ENCODE measurements at places on chromosomes 6 and 20.

DNA sequence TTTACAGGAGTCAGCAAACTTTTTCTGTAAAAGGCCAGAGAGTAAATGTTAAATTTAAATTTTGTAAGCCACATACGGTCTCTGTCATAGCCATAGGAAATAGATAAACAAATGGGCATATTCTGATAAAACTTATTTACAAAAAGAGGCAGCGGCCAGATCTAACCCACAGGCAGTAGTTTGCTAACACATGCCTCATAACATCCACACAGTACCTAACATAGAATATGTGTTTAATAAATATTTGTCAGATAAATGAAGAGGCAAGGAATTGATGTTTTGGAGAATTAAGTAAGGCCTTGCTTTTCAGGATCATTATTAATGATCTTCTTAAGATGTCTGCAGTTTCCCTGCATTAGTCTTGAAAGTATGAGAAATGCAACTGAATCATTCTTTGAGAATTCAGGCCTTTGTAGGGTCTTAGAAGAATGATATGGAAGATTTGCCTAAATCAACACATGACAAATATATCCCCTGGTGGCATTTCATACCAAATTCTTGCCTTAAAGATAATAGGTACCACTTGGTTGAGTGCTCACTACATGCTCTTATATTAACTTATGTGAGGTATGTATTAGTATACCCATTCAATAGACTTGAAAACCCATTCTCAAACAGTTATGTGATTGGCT lies 39.3 kb upstream of the TRAM2 start:
- no peak for DNase-seq

DNA sequence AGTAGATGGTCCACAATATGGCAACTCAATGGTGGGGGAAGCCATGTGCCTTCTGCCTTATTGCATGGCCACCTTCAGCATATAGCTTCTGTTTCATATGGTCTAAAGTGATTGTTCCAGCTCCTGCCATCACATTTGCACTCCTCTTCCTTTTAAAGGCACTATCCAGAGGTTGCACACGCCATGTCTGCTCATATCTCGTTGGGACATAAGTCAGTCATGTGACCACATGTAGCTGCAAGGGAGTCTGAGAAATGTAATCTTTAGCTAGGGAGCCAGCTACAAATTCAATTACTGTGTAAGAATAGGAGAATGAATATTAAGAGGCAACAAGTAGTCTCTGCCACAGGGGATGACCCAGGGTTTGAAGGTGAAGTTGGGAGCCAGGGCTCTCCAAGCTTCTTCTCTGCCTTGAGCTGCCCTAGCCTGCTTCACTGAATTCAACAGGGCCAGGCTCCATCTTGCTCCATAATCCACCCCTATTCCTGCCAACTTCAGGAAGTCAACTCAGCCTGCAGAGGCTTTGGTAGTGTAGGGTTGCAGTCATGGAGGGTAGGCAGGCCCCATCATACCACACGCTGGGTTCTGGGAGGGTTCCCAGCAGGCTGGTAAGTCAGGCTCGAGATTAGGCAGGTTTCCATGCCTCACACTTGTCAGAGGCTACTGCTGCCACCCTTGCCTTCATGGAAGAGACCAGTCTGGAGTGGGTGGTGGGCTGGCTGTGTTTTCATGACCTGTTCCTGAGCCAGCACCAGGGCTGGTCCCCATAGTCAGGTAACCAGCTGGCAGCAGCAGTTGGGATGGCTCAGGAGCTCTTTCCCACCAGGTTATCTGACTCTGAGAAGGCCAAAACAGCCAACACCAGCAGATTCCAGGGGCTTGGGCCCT lies 56.7 kb upstream of the SAYSD1 start:
- no peak for DNase-seq

DNA sequence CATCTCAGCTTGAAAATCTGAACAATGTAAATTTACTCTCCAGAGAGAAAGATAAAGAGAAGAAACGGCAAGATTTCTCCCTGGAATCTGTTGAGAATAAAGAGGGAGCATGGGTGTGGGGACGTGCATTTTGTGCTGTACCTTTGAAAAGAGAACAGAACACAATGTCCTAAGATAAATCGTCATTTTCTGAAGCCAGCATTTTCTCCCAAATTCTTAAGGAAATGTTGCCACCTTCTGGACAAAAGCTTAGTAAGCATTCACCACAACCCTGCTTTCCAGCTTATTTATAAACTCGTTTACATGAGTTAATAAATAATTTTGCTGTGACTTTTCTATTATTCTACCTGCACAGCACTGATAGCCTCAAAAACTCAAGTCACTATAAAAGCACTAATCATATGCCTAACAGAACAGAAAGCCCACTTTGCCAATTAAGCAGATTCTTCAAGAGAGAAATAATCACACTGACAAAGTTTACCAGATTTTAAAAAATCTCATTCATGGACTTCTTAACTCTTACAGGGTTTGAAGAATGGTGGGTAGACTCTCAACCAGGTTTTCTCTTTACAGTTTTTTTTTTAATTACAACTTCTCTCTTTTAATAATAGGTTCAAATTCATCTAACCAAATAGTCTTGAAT lies 155.8 kb downstream of the MBOAT1 start:
- DNase-seq: peak; percentile 35

GRCh38 chr6:7821426-7821825 lies 89.2 kb downstream of the TXNDC5 start:
- no peak for DNase-seq

- DNase-seq: no peak
Observed at GRCh38 chr6:43921039-43921438, 151.0 kb downstream of the VEGFA start.

DNA sequence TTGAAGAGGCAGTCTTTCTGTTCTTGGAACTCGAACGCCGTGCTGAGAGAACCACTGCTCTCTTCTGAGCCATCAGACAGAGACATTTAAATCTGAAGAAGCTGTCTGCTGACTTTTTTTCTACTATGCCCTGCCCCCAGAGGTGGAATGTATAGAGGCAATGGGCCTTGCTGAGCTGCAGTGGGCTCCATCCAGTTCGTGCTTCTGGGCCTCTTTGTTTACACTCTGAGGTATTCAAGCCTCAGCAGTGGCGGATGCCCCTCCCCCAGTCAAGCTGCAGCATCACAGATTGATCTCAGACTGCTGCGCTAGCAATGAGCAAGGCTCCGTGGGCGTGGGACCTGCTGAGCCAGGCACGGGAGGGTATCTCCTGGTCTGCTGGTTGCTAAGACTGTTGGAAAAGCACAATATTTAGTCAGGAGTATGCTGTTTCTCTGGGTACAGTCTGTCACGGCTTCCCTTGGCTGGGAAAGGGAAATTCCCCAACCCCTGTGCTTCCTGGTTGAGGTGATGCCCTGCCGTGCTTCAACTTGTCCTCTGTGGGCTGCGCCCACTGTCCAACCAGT lies 526.8 kb downstream of the CD109 start:
- peak; percentile 19 for DNase-seq

GRCh38 chr6:158509465-158509864 lies 50.4 kb upstream of the TMEM181 start:
- no peak for DNase-seq

- DNase-seq: no peak
Observed at GRCh38 chr20:52473186-52473585, 281.6 kb upstream of the ZFP64 start.

DNA sequence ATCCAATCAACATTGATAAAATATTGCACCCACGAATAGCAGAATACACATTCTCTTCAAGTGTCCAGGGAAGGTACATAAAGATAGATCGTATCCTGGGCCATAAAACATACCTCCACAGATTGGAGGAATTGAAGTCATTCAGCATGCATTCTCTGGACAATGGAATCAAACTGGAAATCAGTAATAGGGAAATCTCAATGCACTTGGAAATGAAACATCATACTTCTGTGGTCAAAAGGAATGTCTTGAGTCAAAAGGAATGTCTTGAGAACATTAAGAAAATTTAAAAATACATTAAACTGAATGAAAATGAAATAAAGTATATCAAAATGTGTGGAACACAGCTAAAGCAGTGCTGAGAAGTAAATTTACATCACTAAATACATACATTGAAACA lies 138.8 kb downstream of the TFAP2A start:
- no peak for DNase-seq

DNA sequence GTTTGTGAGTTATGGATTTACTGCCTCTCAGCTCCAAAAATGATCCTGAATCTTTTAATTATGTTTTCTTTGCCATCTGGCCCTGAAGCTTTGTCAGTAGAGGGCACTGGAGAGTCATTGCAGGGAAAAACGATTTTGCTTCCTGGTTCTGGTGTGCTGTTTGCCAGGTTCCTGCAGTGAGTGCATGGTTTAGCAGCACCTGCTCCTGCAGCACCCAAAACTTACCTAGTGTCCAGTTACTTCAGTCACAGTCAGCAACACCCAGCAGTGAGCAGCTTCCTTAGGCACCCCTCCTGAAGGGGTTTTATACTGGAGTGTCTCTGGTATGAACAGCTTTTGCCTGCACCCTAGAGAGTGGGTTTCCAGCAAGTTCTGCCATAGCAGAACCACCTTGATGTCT lies 6.0 kb upstream of the TRIM26 start:
- peak; percentile 44 for DNase-seq

DNA sequence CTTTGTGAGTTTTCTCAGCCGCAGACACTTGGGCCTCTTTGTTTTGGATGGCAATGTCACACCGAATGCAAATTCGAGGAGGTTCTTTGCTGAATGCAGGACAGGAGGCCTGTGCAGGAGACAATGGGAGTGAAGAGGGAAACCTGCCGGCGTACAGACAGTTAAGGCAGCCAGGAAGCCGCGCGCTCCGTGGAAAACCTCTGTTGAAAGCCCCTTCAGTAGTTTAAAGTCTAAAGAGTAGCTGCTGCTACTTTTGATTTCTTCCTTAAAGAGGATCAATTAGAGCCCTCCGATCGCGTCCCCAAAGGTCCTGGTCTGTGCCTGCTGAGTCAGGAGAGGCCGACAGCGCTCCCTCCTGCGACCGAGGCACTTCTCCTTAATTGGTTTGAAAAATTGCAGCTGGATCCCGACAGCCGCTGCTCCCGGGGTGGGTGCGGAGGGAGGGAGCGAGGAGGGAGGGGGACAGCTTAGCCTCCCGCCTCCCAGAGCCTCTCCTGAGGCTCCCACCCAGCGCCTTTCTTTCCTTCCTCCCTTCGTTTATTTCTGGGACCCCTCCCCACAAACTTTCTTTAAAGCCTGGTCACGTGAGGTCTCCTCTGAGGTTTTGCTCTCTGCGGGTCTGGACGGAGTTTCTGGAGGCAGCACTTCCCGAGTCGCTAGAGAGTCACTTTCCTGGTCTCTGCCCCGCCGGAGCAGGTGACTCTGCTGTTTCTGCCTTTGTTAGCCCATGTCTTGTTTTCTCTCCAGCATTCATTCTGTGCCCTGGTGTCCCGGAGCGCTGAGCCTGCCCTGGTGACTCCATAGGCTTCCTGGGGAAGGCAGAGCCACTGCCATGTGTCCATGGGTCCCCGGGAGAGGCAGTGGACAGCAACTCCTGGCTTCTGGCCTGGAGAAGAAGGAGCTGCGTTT lies 22.3 kb upstream of the RPP40 start:
- no peak for DNase-seq

DNA sequence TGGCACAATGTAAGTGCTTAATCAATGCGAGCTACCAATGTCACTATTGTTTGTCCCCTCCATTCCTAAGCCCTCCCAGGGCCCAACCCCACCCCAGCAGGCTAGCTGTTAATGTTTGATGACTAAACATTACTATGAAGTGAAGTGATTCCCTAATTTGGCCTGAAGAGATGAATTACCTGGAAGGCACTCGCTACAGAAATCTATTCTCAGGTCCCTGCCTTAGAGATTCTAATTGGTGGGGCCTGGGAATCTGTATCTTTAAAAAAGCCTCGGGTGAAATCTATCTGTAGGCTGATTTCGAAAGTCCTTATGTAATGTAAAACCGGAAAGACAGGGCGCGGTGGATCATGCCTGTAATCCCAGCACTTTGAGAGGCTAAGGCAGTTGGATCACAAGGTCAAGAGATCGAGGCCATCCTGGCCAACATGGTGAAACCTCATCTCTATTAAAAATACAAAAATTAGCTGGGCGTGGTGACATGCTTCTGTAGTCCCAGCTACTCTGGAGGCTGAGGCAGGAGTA lies 16.9 kb upstream of the SNAI1 start:
- no peak for DNase-seq

DNA sequence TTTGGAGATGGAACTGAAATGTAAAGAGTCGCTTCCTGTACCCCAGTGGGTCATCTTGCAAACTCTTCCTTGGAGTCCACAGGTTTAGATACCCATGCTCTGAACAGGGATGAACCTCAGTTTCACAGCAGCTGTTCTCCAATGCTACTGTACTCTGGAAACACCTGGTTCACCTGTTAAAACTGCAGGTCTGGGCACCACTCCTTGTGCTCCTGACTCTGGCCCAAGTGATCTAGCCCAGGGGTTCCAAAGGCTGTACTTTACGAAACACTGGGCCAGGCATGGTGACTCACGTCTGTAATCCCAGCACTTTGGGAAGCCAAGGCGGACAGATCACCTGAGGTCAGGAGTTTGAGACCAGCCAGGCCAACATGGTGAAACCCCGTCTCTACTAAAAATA lies 102.1 kb downstream of the ATP9A start:
- no peak for DNase-seq

DNA sequence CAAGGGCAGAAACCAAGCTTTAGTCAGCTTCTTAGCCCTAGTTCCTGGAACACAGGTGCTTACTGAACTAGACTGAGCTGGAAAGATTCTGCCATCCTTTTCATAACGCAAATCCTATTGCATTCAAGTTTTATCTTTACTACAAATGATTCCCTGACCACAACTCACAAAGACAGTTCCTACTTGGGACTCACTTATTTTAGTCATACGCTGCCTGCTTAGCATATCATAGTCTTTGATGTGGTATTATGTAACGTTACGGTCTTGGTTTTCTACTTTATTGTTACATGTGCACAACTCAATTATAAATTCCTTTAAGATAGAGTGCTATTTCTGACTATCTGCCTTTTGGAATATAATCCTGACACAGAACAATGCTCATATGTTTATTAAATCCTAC lies 59.1 kb downstream of the BLOC1S5 start:
- DNase-seq: no peak

GRCh38 chr20:39112178-39112743 lies 150.1 kb downstream of the DHX35 start:
- DNase-seq: peak; percentile 64

- no peak for DNase-seq
Observed at GRCh38 chr6:101668496-101669030, 275.1 kb downstream of the GRIK2 start.

DNA sequence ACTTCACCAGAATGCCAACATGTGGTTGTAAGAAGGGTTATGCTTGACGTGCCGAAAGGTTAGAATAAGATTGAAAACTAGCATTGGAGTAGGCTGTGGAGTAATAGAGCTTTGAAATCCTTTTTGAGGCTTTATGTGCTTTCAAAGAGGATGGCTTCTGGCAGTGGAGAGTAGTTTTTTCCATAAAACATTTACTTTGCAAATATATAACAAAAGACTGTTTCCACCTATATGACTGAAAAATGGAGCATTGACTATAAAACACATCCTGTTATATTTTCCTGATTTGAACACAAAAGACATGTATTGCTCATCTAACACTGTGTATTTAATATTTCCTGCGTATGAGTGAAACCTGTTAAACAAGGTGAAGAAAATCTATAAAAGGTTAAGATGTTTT lies 38.8 kb downstream of the ZFAND3 start:
- DNase-seq: no peak

- peak; percentile 49 for DNase-seq
Observed at GRCh38 chr20:52529826-52530225, 338.2 kb upstream of the ZFP64 start.

All from H4 (cell line).